ENCODE measurements at places on chromosomes 11 and 22.

- DNase-seq = no peak
These were observed 144.2 kb downstream of the TRIM29 start for GRCh38 chr11:119993722-119994121.

DNA sequence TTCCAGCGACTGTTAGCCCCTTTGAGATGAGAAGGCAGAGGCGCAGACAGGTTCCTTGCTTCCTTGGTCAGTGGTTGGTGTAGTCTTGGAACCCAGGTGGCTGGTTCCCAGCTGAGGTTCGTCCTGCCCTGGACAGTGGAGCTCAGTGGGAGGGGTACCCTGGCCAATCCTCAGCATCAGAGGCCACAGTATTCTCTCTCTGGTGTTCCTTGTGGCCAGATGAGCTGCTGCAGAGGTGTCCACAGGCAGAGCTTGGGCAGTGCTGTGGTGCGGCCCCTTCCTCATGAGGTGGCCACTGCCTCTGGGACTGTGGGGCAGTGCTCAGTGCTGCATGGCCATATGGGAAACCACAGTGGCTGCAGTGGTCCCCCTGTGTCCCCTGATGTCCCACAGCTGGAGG, 61.8 kb downstream of the CTTN start:
- DNase-seq = no peak

DNA sequence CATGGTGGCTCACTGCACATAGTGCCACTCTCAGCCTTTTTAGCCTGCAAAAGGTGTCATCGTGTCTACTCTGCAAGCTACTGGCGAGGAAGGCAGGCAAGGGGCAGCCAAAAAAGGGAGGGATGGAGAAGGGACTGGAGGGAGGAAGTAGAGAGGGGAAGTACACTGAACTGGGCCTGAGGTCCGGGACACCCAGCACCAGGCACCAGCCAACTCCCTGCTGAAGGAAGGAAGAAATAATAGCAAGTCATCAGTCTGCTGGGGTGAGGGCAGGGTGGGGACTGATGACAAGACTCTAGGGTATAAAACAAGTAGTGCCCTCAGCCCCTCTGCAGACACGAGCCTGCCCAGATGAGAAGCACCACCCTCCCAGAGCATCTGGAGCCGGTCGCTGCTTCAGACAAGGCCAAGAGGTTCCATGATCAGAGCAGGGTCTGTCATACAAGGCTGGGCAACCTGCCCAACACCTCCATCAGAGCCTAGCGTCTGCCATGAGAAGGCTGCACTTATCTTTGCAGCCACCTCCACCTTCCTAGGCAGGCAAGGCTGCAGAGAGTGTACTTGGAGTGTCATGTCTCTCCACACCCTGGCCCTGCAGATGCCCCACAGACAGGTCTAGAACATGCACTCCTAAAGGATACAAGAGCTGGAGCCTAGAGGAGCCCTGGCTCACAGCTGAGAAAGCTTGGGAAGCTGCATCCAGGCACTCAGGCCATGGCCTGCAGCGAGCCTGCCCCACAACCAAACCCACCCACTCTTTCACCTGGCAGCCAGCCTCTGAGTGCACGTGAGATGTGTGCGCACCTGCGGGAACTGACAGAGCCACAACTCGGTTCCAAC, 9.0 kb upstream of the COMT start:
- no peak for DNase-seq

DNA sequence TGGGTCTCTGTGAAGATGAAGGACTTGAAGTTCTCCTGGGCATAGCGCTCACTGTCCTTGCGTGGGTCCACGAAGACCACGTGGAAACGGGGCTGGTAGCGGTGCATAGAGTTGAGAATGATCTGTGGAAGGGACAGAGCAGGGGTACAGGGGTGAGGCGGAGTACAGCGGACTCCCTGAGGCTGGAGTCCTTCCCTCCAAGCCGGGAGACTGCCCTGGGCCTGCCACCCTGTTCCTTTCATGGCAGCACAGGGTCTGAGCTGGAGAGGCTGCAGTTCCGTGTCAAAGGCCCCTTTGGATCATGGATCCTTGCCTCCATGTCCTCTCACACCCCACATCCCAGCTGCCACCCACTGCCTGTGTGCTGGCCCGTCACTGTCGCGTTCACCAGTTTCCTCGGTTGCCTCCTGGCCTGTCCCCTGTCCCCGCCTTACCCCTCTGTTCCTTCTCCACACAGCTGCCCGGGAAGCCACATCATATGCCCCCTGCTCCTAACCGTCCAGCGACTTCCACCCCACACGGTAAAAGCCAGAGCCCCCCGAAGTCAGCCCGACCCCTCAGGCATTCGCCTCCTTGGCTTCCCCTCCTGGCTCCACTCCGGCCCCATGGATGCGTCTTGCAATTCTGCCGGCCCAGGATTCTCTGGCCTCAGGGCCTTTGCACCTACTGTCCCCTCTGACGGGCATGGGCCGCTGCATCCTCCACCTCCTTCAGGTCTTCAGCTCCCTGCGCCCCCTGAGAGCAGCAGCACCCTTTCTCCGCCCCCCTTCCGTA, 3.4 kb upstream of the NUDT8 start:
- no peak for DNase-seq

DNA sequence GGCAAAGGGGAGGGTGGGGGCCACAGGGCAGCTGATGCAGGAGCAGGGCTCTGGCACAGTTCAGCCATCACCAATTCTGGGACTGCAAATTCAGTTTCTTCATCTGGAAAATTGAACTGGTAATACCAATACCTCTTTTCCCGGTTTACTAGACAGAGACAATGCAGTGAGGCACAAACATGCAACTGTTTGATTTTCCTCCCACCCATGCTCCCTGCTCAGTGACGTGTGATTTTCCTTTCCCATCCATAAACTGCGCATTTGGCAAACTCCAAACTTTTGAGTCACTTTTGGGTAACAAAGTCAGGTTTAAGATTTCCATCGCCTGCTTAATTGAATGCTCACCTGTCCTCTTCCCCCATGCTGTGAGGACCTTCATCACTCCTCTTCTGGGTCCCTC, 23.2 kb downstream of the P2RY2 start:
- DNase-seq = no peak

DNA sequence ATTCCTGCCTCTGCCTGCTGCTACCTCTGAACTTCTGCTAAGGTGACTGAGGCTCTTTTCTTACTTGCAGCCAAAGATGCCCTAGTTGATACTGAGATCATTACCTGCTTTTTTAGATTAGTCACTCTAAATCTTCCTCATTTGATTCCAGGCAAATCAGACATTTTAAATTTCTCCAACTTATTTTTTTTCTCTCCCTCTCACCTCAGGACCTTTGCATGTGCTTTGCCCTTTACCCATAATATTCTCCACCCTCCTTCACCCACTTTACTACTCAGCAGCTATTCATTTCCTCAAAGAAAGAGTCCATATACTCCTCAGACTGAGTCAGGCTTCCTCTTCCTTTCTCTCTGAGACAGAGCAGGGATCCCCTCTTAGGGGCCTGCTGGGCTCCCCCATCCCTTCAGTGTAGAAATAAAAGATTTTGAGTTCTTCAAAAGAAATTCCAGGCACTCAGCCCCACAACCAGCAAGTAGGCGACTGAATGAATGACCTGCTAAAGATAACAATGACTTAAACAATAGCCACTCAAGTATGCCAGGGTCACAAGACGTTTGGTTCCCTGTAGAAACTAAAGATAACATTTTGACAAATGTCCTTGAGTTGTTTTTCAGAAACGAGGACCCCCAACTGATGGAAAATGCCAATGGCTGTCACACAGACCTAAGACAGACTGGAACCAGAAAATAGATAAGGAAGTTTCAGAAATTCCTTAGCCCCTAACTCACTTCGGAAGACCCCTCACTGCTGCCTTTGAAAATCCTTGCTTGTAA, 104.2 kb downstream of the MTNR1B start:
- DNase-seq = no peak

DNA sequence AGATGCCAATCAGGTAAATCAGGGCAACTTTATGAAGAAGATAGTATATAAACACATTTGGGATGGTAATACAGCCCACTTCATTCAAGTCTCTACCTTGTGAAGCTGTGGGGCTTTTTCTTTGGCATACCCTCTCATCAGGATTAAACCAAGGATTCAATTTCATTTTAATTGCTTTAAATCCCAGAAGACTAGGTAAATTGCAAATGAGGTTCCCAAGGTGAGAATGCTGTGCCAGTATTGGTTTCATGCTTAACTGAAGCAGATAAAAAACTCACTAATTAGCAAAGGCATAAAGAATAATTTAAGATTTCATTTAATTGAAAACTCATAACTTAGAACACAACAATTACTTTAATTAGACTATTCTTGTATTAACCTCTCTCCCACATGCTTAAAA, 1218.1 kb downstream of the FAM181B start:
- DNase-seq = no peak

GRCh38 chr11:128477811-128478210, 109.5 kb downstream of the ETS1 start:
- DNase-seq = no peak

GRCh38 chr11:31805629-31806185, 5.4 kb downstream of the PAX6 start:
- DNase-seq = no peak

DNA sequence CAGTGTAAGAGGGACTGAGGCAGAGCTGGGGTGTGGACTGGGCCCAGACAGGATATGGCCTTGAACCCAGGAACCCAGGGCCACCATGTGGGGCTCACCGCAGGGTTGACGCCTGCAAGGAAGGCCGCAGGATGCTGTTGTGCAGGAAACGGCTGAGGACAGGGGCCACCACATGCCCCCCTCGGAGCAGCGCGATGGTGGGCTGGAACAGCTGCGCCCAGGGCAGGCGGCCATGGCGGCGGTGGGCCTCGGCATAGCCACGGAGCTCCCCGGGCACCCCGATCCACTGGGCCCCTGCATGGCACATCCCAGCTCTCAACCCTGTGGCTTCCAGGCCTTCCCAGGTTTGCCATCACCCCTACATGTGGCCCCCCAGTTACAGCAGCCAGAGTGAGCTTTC, 12.2 kb downstream of the GGT5 start:
- DNase-seq = no peak

- DNase-seq = no peak
These were observed 6.4 kb downstream of the RBX1 start for GRCh38 chr22:40957601-40958000.

DNA sequence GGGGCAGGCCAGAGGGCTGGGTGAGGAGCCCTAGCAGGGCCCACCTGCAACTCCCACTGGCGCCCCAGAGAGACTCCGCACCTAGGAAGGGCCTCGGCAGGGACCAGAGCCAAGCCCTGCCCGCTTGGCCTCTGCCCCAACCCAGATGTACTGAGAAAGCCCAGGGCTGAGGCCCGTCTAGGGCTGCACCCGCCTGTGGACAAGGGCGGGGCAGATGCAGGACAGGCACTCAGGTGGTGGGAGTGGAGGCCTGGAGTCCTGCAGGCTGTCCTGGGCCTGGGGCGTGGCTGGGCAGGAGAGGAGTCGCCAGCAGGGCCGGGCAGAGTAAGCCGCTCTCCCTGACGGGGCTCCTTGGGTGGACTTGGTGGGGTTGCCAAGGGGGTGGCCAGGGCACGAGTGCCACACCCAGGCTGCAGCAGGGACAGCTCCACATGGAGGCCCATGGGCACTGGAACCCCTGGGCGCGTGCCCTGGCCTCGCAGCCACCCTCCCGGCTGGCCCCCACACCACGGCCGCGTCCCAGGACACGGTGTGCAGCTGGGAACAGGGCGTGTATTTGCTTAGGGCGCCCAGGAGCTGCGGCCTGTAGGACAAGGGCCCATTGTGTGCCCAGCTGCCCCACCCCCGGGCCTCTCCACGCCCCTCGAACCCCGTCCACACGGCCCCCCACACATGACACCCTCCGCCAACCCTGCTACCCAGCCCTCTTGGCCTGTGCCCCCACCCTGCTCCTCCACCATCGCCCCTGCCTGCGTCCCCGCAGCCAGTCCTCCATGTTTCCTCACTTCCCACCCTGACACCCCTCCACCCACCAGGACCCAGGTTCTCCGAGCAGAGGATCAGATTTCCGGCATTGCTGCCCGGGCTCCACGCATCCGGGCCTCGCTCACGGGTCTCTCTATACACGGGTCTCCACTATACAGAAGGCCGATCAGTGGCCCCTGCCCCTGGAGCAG, 11.3 kb upstream of the PIM3 start:
- DNase-seq = no peak

DNA sequence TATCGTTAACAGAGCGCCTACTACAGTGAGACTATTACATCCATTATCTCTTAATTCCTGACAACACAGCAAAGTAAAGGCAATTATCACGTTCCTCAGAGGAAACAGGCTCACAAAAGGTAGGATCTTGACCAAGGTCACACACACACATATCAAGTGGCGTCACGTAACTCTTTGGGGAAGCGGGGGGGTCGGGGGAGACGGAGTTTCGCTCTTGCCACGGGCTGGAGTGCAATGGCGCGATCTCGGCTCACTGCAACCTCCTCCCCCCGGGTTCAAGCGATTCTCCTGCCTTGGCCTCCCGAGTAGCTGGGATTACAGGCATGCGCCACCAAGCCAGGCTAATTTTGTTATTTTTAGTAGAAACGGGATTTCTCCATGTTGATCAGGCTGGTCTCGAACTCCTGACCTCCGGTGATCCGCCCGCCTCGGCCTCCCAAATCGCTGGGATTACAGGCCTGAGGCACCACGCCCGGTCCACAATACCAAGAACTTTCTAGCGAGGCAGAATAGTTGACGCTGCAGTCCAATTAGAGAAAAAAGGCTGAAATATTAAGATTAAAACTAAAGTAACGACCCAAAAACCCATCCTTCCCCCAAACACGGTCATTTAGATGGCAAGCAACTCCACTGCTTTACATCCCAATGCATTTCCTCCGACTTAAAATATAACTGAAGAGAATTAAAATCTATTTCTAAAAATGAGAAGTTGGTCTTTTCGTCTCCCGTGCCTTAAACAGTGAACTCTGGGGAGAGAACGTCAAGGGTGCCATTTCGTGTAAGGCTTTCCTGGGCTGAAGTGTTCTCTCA, 1.2 kb downstream of the DDX17 start:
- no peak for DNase-seq

- no peak for DNase-seq
These were observed 22.2 kb downstream of the TSKU start for GRCh38 chr11:76805206-76805913.

DNA sequence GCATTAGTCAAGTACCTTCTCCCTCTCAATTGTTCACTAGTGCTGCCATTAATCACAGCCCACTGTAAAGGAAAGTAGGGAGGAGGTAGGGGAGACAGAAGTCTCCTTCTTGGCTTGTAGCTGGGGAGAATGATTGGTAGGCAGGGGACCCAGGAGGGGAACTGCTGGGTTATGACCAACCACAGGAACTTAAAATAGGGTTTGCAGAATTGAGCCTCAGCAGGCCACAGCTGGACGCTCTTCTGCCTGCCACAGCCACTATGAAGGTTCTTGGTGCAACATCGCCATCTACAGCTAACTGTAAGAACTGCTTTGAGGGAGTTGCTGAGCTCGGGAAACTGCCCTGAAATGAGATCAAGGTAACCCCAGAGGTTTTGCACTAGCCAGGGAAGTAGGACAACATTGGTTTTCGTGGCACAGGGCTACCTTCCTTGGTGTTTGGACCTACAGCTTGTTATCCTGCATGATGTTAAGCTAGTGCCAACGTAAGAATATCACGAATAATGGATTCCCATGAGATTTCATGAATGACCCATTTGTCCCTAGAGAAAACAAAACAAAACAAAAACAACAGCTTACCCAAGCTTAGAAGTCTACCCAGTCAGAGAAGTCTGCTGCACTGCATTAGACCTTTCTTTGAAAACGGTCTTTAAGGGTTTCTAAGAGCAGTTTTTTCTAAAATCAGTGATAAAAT, 787.1 kb upstream of the API5 start:
- peak; percentile 1 for DNase-seq

GRCh38 chr11:68362801-68363379, 50.5 kb downstream of the LRP5 start:
- DNase-seq = no peak

- no peak for DNase-seq
These were observed 5.9 kb downstream of the VPS26B start for GRCh38 chr11:134230339-134230738.

GRCh38 chr22:24270556-24271385, at the start of gene SPECC1L:
TSS of gene SPECC1L (plus strand) at chr22:24270831. CDS start at chr22:24302232, 31,401 bp downstream.
- DNase-seq = no peak

GRCh38 chr22:21989049-21989448, 6.5 kb upstream of the TOP3B start:
- no peak for DNase-seq
